Breast epithelium (tissue), 4 donors: ENCODE measurements at places on chromosomes 11 and 22. TPM values are rescaled to one million over a fixed set of nuclear protein-coding genes. Genes with fewer than 3 reads are reported as not detected.

SULT4A1 gene
- total RNA-seq = 2.9 TPM

ADAMTS8 gene
- 2.0 TPM for total RNA-seq

DNA sequence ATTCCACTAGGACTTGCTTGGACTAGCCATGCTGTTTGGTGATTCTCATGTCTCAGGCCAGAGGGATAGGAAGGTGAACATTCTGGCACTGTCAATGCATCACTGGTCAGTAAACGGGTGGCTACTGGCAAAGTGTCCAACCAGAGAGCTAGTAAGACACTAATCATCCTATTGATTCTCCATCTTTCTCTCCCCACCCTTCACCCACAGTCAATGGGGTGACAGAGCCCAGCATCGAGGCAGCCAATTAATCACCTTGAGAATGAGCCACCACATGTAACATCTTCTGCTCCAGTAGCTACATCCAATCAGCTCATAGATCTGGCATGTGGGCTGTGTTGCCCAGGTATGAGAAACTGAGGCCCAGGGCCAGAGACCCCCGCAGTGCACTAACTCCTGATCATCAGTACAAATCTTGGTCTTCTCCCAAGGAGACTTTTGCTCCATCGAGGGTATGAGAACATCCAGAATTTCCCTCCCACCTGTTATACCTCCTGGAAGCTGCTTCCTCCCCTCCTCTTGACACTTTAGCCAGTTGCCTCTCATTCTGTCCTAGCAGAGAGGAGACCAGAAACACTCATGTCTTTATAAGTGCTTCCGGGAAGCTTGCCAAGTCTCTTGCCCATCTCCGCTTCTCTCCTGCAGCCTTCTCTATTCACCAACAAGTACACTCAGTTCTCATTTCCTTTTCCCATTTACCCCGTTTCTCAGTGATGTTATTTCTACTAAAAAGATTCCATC, 17.0 kb downstream of the HTR3A start:
- no peaks in the 10 kb centered on the region for H3K27me3 ChIP-seq
- H3K4me1 ChIP-seq = no peaks in the 10 kb centered on the region
- H3K27ac ChIP-seq = no peak overlapping the region
- no peak overlapping the region for H3K4me3 ChIP-seq
- H3K36me3 ChIP-seq = no peaks in the 10 kb centered on the region
- no peak for DNase-seq

GRCh38 chr11:108498046-108498815, at the start of gene POGLUT3:
POGLUT3 (minus strand) TSS chr11:108498384; CDS start chr11:108498366, 18 bp downstream.
- no peak for DNase-seq
- peak within 1 kb of the TSS; percentile 71 for H3K4me3 ChIP-seq
- no peaks in the 10 kb centered on the region for H3K36me3 ChIP-seq
- no peaks in the 10 kb centered on the region for H3K4me1 ChIP-seq
- H3K27ac ChIP-seq = peak within 1 kb of the TSS; percentile 96

GRCh38 chr11:61110255-61111049, 8.2 kb downstream of the CD5 start:
- DNase-seq = no peak
- H3K4me3 ChIP-seq = no peak overlapping the region
- no peaks in the 10 kb centered on the region for H3K4me1 ChIP-seq

GRCh38 chr11:106785913-106786650, 232.2 kb downstream of the GUCY1A2 start:
- H3K36me3 ChIP-seq = no peaks in the 10 kb centered on the region
- no peaks in the 10 kb centered on the region for H3K4me1 ChIP-seq
- no peak for DNase-seq
